Cardiac fibroblast (primary cell): ENCODE measurements at places on chromosomes 7 and 10.
A peak's percentile ranks its signal among the peaks of the same experiment; 100 is the strongest.

DNA sequence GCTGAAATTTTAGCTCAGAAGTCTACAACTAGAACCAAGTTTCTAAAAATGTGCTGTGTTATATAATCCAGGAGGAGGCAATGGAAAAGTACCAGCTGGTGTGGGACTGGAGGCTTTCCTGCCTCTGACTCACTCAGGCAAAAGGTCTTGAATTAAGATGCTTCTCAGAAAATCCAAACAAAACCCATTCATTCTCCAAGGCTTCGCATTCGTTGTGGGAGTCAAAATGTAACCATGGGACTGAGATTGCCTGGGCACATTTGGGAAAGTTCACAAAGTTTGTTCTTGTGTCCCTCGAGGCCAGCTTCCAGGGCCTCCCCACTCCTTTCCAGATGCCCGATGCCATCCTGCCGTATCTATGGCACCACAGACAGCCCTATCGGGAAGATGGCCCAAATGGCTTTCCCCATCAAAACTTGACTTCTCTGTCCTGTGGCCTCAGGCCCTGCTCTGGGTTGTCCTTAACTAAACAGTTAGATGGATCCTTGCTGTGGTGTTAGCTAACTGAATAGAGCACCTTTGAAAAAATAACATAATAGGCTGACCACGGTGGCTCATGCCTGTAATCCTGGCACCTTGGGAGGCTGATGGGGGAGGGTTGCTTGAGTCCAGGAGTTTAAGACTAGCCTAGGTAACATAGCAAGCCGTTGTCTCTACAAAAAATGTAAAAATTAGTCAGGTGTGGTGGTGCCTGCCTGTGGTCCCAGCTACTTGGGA, 180.5 kb downstream of the PFKFB3 start:
- DNase-seq: peak; percentile 52

- DNase-seq: no peak
Measured at GRCh38 chr10:113153493-113154102, 203.6 kb downstream of the TCF7L2 start.

DNA sequence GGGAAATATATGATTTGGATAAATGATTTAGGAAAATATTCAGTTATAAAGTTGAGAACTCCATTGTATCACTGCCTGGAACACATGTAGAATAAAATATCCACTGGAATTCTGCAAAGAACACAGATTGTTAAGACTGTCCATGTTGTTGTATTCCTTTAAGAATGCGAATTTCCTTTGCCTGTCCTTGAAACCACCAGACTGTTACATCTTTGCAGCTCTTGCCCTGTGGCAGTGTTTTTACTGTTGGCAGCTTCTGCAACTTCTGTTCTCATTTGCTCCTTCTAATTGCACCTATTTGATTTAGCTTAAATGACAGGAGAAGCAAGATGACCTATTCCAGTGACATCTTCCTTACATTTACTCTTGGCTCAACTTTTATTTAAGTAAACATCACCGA, 39.7 kb downstream of the MALSU1 start:
- DNase-seq: no peak

GRCh38 chr7:101125989-101126650, 784 bp upstream of the SERPINE1 start:
- DNase-seq: peak; percentile 89

- DNase-seq: peak; percentile 52
Measured at GRCh38 chr7:134919240-134919641, 67.1 kb upstream of the AGBL3 start.

DNA sequence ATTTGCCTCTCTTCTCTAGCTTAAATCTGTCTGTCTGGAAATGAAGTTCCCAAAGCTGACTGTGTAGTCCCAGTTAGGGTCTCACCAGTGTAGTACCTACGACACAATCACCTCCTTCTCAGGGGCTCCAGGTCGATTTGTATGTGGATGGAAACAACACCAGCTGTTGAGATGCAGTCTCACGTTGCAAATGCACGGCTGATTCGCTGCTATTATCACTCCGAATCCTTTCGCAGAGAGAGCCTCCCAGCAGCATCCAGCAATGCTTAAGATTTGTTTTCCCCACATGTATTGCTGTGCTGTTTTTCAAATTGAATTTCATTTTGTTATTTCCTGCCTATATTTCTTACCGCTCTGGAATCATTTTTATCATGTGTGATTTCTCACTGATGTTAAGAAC, 16.3 kb downstream of the VSTM4 start:
- no peak for DNase-seq

DNA sequence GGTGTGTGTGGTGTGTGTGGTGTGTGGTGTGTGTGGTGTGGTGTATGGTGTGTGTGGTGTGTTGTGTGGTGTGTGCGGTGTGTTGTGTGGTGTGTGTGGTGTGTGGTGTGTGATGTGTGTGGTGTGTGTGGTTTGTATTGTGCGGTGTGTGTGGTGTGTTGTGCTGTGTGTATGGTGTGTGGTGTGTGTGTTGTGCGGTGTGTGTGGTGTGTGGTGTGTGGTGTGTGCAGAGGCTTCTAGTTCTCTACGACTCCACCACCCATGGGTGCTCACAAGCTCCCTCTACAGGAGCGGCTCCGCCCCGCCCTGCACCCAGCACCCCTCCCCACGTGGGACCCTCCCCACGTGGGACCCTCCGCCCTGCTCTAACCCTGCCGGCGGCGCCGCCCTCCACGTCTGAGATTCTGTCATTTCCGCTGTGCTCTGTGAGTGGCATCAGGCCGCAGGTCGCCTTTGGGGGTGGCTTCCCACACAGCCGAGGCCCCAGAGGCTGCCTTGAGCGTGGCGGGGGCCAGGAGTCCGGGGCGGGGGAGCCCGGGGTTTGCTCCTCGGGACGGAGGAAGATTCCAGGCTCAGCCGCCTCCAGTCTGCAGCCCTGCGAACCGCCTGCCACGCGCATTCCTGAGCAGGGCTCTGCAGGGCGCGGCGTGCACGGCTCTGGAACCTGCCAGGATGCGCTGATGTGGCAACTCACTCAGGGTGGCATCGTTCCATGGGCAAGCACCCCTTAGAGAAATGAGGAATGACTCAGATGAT, 37.0 kb upstream of the DNAJB6 start:
- peak; percentile 62 for DNase-seq

DNA sequence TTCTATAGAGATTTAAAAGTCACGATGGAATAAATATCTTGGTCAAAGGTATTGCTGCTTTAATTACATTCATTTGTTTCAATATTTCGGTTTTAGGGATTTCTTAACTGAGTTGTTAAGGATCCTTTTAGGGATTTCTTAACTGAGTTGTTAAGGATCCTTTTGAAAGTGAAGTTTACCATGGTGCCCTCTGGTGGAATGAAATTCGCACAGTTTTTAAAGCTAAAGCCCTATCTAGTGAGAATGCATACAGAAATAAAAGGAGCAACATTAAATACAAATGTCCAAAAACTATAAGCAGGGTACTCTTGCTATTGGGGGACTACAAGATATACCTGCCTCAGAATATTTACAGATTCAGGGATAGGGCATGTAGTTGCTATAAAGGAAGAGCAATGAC, 193.7 kb downstream of the RNLS start:
- peak; percentile 80 for DNase-seq

DNA sequence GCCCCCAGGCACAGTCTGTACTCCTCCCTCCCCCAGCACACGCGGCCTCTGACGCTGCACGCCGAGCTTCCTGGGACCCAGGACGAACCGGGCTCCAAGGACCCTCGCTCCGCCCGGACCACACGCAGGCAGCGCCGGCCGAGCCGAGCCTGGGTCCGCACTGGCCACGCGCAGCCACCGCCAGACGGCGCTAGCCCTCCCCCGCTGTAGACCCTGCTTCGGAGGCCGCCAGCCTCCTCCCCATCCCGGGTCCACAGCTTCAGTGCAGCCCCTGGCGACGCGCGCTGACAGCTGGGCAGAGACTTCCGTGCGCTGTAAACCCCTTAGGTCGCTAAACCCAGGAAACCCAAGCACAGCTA, 936 bp upstream of the TCERG1L start:
- DNase-seq: no peak

- no peak for DNase-seq
Measured at GRCh38 chr10:43145311-43145710, 7.1 kb downstream of the CSGALNACT2 start.

- no peak for DNase-seq
Measured at GRCh38 chr7:38187794-38188440, 9.9 kb downstream of the STARD3NL start.

DNA sequence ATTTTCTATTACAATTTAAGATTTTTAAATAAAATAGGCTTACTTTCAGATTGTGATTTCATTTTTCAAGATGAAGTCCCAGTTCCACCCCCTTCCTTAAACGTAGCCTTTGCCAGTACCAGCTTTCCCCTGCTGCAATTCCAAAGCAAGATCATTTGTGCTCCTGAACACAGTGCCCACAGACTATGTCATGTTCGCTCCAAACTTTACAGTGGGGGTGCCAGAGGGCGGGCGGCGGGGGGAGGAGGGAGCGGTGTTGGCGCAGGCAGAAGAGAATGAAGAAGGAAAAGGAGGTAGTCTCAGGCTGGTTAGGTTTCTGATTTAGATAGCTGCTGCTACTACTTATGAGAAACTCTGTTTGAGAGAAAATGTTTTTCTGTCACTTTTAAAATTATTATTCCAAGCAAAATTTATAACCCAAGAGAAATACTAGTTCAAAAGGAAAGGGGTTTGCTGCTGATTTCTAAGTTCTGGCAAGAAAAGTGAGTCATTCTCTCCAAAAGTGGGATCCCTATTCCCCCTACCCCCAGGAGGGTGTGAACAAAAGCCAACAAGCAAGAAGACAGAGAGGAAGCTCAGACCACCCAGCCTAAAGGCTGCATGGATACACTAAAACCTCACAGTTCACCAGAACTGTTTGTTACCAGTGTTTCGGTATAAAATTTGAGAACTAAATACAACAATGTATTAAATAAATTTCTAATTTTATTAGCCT, 109.6 kb downstream of the SRPK2 start:
- no peak for DNase-seq

DNA sequence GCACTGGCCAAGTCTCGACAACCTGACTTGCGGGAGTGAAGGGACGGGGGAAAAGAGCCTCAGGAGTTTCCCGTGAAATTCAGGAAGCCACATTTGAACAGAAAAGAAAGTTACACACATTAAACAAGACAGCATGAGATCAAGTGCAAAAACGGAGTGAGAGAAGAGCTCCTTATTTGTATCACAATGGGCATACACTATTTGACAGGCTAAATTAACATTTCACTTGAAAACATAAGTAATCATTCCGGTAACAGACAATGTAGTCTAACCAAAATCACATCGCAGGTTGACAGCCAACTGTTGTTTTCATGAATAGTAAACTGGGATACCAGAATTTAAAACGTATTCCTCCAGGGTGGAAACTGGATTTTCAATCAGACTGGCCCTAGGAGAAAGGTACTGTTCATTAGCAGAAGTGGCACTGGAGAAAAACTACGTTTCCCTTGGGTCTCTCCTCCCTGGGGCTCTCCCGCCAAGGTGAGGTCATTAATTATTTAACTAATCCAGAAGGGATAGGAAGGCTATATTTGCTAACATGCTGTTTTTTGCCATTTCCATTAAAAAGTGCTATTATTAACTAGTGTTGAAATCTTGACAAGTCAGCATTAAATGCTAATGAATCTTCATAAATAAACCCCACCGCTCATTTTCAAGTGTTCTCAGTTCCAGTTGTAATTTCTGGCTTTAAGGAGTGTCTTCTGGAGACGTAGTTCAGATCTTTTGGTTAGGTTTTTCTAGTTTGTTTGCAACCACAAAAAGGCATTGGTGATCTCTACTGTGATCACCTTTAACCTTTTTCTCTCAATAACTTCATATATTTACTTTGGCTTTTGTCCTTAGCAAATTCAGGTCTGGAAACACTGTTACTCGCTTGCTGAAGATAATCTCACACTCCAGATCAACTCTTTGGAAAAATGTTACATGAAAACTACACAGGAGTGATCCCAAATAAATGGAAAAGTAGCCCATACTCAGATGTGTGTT, 25.1 kb downstream of the RHEB start:
- DNase-seq: no peak

DNA sequence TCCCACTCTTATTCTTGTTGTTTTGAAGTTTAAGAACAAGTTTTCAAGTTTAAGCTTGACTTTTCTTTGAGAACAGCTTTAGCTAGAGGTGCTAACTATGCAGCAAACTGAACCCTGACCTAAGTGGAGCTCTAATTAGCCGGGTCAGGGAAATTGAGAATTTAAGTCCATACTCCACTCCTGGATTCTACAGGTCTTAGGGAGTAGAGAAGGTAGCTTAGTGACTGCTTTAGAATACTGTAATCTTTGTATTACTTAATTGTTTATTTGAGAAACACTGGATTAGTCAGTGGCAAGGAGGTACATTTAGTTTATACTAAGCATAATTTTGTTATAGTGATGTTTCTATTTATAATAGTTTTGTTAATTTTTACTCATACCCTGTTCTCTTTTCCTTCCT, 74.6 kb upstream of the STRIP2 start:
- no peak for DNase-seq

DNA sequence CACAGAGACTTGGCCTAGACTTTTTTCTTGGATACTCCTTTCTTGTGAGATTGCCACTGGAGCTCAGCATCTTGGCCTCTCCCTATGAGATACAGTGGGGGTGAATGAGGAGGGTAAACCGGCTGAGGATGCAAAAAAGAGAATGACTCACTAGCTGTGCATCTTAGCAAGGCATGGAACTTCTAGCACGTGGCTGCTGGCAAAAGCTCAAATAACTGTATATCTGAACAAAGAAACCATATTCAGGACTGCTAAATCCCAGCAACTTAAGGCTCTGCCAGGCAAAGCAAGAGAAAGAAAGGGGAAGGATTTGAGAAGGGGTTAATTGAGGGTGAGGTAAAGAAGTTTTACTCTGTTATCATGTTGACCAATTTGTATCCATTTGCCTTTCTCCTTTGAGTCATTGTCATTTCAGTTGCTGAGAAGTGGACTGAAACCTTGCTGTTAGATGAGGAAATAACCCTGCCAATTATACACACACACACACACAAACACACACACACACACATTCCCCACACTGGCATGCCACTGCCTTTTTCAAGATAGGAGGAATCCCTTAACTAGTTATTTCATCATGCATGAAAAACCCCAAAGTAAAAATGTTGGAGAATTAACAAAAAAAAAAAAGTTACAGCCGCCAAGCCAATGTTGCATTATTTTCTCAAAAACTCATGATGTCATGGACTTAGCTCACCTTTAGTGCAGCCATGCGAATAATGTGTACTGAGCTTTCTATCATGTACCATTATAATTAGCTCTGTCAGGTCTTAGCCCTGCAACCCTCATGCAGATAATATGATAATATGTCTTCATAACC, 997.3 kb downstream of the LRMDA start:
- DNase-seq: peak; percentile 91

- DNase-seq: no peak
Measured at GRCh38 chr7:51069411-51070083, 247.1 kb downstream of the COBL start.

DNA sequence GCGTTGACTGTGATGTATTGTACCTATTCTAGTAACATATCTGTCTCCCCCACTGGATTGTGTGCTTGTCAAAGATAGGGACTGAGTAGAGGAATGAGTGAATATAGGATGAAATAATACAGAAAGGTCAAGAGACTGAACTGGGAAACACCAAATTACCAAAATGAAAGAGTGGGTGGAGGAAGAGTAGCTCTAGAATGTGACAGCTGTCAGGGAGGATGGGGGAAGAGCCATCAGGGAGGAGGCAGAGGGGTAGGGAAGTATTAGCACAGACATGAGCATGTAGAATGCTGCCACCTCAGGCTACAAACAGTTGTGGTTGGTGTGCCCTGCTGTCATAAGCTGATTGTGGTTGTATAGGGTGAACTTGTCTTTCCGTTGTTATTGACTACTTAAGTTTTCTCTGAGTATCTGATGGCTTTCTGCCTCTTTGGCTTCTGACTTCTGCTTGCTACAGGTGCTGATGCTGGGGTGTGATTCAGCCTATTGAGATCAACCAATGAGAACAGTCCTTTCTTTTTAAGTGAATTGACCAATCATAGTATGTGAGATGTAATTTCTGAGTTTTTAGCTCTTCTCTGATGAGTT, 5.6 kb downstream of the CCSER2 start:
- DNase-seq: no peak

- DNase-seq: no peak
Measured at GRCh38 chr10:101069441-101069840, 7.7 kb downstream of the KAZALD1 start.
